Calu3 (cell line): ENCODE measurements at places on chromosomes 5 and 9.

- DNase-seq = no peak
These were observed 232.2 kb downstream of the SYK start for GRCh38 chr9:91033797-91034196.

- no peak for DNase-seq
These were observed 175.3 kb downstream of the ERCC6L2 start for GRCh38 chr9:96050861-96051155.

DNA sequence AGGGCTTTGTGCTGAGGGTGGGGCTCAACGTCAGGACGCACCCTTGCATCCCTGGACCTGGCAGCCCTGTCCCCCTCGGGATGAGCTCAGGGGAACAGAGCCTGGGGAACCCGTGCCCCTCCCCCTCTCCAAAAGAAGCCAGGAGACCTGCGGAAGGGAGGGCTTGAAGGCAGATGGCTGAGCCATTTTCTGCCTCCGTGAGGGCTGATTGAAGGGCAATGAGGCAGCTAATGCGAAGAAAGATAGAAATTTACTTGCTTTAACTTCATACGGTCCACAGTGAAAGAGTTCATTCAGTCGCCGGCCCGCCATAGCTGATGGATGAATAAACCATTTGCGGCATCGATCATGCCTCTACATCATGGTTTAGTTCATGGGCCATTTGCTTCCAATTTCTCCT lies 28.8 kb downstream of the ASS1 start:
- no peak for DNase-seq

- no peak for DNase-seq
These were observed 93.2 kb upstream of the PHYKPL start for GRCh38 chr5:178325679-178326373.

DNA sequence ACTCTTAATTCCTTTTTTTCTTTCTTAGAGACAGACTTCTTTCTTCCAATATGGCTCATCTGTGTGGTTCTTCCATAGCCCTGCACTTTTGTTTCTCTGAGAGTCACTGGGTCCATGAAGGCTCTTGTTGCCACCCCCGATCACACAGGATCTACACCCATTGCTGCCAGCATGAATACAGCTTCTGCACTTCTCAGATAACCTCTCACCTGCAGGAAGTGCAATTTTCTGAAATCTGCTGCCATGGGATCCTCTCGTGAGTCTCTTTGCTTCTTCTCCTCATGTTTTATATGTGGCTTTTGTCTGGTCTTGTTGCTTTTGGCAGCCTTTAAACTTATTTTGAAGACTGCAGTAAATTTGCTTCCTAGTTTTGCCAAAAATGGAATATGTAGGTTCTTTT lies 171.2 kb downstream of the TMEM167A start:
- no peak for DNase-seq

- no peak for DNase-seq
These were observed 26.7 kb upstream of the SVEP1 start for GRCh38 chr9:110606179-110606790.

DNA sequence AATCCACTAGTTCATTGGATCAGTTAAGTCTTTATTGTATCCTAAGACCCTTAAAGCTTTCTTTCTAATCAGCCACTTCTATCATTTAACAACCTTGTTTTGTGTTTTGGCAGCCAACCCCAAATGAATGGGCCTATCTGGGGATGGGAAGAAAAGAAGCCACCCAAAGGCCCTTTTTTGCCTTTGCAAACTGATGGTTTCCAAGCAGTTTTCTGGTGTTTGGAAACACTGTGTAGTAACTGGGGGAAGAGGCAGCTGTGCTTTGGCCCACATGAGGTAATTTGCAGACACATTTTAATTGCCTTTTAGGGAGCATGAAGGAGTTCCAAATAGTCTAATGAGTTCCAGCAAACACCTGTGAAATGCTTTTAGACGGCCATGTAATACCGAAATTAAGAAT lies 1751.3 kb upstream of the WWC1 start:
- DNase-seq = no peak

GRCh38 chr9:97628668-97629067 lies 4.5 kb downstream of the TSTD2 start:
- DNase-seq = no peak

DNA sequence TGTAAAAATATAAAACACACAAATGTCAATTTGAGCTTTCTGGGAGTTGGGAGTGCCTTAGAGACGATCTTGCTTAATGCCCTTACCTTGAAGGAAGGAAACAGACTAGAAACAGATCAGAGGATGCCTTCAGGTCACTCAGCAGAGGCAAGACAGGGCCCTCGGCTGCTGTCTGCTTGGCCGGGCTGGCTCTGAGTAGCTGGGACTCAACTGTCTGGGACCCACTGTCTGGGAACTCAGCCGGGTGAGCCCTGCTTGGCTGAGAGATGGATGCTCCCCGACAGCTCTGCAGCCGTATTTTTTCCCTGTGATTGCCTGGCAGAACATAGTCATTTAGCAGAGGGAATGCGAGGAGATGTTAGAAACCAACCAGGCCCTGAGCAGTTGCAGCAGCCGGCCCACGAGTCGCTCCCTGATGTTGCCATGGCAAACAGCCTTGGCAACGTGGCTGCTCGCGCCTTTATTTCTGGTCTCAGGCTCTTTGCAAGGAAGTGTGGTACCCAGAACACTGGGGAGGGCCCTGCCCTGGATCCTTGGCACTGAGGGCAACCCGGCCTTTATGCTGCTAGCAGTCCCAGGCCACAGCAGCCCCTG lies 10.9 kb downstream of the PPARGC1B start:
- DNase-seq = no peak

DNA sequence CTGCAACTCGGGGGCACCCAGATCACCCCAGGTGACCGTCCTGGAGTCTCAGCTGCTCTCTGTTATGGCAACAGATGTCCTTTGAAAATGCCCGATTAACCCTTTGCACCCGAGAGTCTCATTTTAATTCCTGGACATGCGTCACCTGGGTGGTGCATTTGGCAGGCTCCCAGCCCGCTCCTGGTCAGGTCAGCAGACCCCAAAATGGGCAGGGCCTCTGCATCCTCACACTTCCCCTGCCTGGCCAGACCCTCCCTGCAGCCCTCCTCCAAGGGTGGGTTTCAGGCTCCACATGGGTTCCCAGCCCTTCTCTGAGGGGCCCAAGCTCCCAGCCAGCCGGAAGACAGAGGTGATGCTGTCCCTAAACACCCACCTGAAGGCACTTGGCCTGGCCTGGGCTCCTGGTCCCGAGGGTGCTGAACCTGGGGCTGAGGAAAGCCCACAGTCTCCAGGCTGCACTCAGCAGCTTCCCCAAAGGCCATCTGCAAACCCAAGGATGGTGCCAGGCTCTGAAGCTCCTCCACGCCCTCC lies 69.4 kb downstream of the PSMB7 start:
- no peak for DNase-seq

- no peak for DNase-seq
These were observed 83.0 kb downstream of the ELAVL2 start for GRCh38 chr9:23743036-23743435.

DNA sequence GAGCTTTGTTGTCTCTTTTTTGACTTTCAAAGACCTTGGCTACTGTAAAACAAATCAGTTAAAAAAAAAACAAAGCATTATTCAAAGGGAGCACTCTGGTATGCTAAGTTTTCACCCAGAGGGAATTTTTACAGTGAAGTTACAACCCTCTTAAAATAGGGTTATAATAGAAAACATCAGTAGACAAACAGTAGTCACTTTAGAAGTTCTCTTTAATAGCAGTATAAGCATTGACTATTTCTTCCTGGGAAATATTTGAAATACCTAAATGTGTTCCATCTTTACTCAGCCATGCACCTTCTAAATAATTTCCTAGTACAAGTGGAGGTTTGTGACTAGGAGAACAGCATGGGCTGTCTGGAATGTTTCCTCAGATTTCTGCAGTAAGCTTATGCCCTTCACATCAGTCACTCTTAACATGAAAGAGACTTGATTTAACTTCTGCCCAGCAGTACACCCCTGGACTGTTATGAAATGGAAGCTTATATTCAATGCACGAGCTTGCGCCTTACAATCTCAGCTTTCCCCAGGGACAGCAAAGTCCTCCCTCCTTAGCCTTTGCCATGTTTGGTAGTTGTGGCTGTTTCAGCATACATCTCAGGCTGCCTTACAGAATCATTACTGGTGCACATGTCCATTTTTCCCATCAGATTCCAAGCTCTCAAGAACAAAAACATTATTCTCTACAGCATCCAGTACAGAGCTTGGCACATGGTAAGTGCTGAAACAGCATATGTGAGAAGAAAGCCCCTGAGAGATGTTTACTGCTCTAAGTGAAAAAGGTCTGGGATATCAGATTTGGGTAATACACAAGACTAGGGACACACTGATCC lies 191.5 kb downstream of the ZNF608 start:
- DNase-seq = no peak

- no peak for DNase-seq
These were observed 75.3 kb upstream of the SV2C start for GRCh38 chr5:76007904-76008303.

DNA sequence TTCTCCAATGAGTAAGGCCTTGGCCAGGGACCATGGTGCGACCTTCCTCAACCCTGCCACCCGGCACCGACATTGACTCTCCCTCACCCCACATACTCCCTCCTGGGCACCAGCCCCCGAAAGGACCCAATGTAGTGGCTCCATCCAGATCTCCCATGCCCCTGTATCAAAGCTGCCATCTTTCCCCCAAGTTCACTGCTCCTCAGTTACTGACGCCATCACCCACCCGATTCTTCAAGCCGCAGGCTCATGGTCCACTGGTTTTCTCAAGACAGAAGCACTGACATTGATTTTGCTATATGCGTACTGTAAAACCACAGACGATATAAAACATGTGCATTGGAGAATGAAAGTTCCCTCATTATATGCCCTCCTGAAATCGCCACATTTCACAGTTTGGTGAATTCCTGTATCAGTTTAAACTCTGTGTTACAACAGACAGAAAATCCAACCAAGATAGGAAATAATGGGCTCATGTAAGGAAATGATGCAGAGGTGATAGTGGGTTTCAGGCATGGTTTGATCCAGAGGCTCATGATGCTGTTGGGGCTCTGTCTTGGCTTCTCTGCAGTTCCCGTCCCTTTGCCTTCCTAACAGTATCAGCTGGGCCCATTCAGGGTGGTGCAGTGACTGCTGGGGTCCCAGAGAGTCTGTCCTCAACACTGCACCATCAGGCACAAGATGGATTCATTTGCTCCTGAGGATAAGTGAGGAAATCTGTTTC lies 207.3 kb upstream of the IER5L start:
- no peak for DNase-seq

- DNase-seq = no peak
These were observed 118.7 kb downstream of the TTLL11 start for GRCh38 chr9:121974421-121974820.

- no peak for DNase-seq
These were observed 5.6 kb downstream of the HRH2 start for GRCh38 chr5:175663186-175664184.

GRCh38 chr9:36844961-36845360 lies 189.1 kb downstream of the PAX5 start:
- no peak for DNase-seq

- DNase-seq = no peak
These were observed 101.4 kb upstream of the MSX2 start for GRCh38 chr5:174623018-174623417.

DNA sequence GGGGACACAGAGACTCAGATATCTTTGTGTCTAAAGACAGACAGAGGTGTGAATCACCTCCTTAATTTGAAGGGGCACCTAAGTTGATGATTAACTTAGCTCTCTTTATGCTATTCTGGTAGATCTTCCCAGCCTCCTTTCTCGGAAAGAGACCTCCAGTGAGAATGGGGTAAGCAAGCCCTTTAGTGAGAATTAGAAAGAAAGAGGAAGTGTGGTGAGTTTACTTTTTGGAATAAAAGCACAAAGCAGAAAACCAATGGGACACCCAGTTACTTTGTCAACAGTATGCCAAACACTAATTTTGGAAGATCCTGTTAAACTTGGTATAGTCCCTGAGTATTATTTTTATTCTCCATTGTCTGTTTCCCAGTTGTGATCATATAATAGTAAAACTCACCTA lies 302.8 kb upstream of the RASA1 start:
- DNase-seq = no peak

DNA sequence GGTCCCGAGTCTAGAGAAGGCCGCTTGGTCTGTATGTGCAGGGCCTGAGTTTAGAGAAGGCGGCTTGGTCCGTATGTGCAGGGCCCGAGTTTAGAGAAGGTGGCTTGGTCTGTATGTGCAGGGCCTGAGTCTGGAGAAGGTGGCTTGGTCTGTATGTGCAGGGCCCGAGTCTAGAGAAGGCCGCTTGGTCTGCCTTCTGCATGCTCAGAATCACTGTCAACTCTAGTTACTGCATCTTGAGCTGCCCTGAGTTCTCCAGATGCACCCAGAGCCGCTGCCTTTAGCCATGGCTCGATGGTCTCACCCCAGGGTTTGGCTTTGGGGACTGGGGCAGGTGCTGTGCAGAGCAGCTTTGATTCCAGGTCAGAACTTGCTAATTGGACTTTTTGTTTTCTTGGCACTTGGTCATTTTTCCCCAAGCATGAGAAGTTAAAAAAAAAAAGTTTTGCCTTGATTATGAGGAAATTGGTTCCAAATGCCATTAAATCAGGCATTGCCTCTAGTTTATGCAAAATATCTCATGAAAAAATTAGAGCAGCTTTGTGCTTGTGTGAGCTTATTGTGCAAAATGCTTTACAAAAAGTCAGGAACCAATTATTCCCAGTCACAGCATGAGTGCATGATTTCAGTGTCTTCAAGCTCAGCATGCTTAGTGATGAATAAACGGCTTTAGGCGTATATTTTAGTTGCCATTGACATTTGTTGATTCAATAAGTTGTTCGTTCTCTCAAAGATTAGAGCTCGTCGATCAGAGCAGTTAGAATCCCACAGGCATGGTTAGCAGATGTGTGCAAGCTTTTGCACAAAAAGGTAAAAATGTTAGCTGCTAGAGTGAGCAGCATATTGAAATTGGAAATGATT lies 25.4 kb upstream of the EXOC3 start:
- DNase-seq = no peak

GRCh38 chr9:69971643-69972449 lies 71.8 kb upstream of the MAMDC2 start:
- DNase-seq = peak; percentile 67

DNA sequence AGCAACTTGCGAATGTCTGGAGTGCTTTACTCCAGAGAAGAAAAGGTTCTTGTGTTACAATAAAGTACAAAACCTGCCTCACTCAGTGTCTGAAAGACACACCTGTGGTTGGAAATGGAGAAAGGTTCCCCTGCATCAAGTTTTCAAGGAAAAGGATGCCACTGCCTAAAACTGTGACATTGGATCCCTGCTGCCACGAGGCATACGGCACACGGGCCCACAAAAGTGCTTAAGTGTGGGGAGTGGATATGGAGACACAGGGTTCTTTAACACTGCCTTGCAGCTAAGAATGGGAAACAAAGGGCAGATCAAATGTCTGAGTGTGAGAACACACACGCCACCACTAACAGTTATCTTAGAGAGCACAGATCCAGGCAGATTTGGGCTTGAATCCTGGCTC lies 75.0 kb downstream of the NIPSNAP3B start:
- no peak for DNase-seq
